ENCODE measurements at places on chromosomes 2 and 18.
A peak's percentile ranks its signal among the peaks of the same experiment; 100 is the strongest.

GRCh38 chr2:4556135-4556896, 852.9 kb downstream of the DCDC2C start:
- DNase-seq, result no peak

GRCh38 chr18:71743634-71744033, 800.5 kb downstream of the CBLN2 start:
- DNase-seq, result no peak

GRCh38 chr2:174786066-174786725, 21.9 kb upstream of the CHRNA1 start:
- no peak for DNase-seq

DNA sequence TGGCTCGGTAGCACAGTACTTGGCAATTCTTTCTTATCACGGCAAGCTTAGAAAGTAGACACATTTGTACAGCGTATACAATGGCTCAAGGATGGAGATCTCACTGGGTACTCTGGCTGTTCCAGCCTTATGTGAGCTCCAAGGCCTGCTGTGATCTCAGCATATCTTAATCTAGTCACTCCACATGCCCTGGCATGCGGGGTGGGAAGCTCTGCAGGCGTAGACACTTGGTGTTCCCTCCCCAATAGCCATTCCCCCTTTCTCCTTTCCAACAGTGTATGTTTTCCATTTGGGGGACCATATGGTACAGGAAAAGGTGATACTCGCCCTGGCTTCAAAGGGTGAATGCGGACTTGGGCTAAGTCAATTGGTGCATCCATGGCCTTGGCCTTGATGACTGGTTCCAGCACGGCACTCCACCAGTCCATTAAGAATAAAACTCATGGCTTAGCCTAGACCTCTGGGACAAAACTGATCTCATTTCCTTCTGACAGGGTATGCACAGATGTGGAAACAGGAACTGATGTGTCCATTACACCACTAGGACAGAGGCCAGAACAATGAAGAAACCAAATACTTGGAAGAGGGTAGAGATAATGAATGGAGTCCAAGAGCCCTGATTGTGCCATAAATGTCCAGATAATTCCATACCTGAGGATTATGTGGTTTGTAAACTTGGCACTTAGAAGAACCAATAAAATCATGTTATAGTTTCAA, 28.4 kb downstream of the TGIF1 start:
- no peak for DNase-seq

DNA sequence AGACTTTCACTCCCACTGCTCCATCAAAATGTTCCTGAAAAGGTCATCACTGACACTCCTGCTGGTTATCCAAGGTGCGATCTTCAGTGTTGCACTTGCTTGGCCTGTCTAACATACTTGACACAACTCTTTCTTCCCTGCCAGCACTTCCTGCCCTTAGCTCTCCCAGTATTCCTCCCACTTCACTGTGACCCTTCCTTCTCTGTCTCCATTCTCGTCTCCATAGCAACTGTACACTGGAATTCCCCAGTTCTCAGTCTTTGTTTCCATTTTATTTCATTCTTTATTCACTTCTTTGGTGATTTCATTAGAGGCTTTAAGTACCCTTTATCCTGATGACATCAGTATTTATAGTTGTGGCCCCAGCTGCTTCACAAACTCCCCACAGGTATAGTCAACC, 333.0 kb downstream of the IRS1 start:
- no peak for DNase-seq

DNA sequence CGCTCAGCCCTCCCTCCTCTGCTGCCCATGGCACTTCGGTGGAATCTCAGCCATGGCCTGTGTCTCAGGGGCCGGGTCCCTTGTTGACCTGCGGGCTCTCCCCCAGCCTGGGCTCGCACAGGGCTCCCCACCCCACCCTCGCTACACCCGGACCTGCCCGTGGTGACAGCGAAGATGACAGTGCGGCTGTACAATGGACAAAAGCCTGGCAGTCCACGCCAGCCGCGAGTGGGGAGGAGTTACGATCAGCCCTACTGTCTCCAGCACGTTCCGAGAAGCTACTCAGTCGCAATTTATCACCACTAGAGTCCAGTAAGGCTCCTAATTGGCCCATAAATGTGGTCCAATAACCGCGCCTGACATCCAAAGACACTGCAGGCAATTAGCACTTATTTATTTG, 31.6 kb downstream of the GBX2 start:
- DNase-seq, result no peak

GRCh38 chr2:131035112-131035825, 58.0 kb downstream of the FAM168B start:
- DNase-seq, result no peak

DNA sequence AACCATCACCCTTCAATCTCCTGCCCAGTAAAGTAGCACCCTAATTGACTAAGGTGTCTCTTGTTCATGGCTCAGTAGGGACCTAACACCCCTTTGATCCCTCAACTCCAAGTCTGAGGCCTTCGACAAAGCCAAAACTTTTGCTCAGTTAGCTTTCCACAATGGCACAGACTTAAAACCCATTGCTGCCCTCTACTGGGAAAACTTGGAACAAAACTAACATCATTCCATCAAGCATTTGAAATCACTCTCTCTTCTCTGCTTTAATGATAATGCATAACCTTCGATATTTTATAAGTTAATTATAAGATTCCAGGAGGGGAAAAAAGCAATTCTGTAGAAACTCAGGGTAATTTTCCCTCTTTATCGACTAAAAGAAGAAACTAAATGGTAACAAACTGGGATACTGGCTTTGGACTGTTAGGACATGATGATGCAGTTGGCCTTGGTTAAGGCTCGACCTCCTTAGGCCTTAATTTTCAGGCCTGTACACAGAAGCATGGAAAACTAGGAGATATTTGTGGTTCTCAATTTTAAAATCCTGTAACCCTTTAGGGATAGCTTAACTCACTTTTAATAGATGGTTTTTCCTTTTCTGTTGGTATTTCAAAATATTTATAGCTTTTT, 127.8 kb downstream of the STK39 start:
- DNase-seq, result no peak

DNA sequence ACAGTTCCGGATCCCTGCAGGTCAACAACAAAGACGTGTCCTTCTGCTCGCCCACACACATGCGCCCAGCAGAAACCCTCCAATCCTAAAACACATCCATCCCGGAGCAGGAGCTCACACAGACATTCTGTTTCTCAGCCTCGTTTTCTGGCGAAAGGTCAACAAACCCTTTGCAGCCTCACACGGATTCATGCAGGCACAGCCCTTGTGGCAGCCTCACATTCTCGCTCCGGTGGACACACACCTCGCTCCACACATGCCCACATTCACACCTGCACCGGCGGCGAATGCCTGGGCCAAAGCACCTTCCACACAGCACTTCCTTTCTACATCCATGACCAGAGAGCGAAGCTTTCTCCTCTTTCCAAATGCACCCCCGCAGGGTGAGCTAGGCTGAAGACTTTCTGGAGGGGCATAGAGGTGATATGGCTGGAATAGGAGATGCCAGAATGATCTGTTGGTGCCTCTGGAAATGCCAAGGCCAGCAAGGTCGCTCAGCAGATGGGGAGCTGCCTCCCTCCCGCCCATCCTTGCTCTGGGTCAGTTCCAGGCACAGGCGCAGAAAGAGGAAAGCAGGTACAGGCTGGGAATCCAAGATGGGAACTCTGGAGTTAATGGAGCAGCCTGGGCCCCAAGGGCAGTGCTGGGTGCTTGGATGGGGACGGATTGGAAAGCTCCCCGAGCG, 88.8 kb downstream of the CELF4 start:
- no peak for DNase-seq

GRCh38 chr2:173407176-173407575, 52.5 kb downstream of the CDCA7 start:
- no peak for DNase-seq

DNA sequence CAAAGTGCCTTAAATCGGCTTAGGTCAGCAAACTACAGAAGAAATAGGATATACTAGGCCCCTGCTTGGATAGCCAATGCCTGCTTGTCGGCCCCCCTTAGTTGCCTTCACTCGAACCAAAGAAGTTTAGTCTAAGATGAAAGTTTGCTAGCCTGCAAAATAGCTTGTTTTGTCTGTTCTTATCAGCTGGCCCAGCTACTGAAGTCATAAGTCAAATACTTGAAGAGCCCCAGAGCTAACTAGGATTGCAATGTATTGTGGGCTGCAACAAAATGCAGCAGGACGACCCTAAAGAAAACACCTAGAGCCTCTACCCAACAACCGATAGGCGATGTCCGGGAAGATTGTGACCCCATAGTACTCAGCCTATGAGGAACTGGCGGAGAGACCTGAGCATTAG, 183.5 kb upstream of the HS6ST1 start:
- no peak for DNase-seq

- DNase-seq, result no peak
Measured at GRCh38 chr18:32468147-32468845, 2.4 kb downstream of the GAREM1 start.

DNA sequence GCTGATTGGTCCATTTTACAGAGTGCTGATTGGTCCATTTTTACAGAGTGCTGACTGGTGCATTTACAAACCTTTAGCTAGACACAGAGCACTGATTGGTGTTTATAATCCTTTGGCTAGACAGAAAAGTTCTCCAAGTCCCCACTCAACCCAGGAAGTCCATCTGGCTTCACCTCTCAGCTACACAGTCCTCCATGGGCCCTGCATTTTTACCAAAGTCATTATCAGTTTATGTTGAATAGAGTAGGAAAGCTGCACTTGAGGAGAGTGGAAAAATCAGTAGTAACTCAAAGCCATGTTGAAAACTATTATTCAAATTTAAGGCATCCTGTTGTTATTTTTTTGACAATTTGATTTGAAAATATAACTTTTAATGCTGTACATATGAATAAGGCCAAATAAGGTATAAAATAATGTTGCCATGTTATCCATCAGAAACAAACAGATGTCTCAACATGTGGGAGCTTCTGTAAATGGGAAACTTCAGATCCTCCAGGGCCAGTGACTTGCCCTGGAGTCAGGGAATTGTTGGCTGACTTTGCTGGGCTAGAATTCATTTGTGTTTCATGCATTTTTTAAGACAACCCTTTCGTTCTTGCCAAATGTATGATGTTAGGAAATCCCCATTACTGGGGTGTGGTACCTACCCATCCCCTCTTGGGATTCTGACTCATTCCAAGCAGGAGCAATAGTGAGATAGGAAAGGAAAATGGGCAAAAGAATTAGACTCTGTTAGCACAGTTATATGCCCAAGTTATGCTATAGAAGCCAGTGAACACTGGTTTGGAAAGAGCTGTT, 37.8 kb upstream of the CCDC195 start:
- DNase-seq, result peak; percentile 49

DNA sequence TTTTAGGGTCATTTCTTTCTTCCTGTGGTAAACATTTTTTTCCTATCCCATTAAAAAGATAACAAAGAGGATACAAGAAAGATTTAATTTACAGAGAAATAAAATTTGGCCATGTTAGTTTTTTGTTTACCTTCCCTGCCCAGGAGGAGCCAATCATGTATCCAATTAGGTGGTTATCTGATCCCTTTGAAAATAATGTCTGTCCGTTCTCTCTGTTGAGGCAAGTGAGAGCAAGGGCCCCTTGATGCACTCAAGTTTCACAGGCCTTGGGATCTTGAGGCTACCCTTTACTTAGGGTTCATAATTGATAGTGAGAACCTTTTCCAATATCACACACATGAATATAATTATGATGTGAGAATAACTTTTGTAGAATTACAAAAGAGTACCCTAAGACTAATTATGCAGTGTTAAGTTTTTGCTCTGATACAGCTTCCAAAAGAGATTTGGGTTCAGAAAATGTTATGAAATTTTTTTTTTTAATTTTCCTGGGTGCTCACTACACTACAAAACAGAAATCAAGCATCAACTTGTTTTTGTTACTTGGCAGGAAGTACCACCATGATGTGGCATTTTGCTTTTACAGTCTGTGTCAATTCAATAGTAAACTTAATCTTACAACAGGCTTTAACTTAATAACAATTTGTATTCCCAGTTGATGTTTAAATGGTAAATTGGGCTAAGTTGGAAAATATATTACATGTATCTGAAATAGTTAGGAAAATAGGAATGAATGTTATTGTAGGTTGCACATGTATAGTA, 42.0 kb downstream of the AFTPH start:
- no peak for DNase-seq

GRCh38 chr2:173553593-173553992, 198.9 kb downstream of the CDCA7 start:
- DNase-seq, result no peak

GRCh38 chr2:105244451-105244850, 2.9 kb downstream of the GPR45 start:
- DNase-seq, result no peak

DNA sequence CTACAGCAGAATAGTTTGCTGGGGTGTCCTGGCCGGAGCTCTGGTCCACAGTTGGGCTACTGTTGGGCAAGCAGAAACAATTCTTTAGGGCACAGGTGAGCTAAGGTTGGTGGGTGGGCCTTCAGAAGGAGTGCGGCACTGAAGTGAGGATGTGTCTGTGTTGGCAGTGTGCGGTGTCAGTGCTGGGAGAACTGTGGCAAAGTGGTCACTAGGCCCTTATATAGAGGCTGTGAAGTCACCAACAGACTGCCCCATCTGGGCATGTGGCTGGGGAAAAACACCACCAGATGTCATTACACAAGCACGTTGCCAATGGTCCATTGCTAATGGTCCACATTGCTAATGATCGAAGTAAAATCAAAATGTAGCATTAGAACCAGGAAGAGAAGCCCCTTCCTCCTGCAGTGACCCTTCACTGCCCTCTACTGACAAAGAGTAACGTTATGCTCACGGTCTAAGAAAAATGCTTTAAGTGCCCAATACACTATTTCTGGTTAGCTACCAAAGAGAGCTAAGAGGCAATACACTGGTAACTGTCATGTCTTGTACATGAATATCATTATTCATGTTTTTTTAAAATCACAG, 21.3 kb downstream of the SCN1A start:
- no peak for DNase-seq

DNA sequence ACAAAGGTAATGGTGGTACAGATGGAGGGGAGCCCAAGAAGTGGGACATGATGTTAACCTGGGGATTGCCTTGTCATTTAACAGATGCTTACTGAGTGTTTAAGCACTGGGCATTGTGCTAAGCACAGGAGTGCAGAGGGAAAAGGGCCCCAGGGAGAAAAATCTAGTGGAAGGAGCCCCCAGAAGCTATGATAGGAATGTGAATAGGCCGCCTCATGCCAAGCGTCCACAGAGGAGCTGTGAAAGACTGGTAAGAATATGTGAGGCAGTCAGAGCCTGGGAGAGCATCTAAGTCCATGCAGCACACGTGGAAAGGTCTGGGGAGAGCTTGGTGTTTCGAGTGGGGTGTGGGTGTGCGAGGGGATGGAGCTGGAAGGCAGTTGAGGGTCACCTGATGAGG, 5.5 kb downstream of the ZNF532 start:
- no peak for DNase-seq

- no peak for DNase-seq
Measured at GRCh38 chr2:156536534-156536933, 100.4 kb downstream of the GPD2 start.

- no peak for DNase-seq
Measured at GRCh38 chr2:229832510-229832898, 89.3 kb downstream of the TRIP12 start.

GRCh38 chr2:67612576-67613042, 215.5 kb downstream of the ETAA1 start:
- DNase-seq, result no peak

- no peak for DNase-seq
Measured at GRCh38 chr2:63819256-63819655, 22.4 kb upstream of the UGP2 start.

Measured in RWPE1 (cell line).